NCI-H1105 (cell line): ENCODE measurements at places on chromosomes 11 and 22.
A peak's percentile ranks its signal among the peaks of the same experiment; 100 is the strongest.

- DNase-seq: no peak
Measured at GRCh38 chr22:37884420-37884819, 21.7 kb upstream of the MICALL1 start.

DNA sequence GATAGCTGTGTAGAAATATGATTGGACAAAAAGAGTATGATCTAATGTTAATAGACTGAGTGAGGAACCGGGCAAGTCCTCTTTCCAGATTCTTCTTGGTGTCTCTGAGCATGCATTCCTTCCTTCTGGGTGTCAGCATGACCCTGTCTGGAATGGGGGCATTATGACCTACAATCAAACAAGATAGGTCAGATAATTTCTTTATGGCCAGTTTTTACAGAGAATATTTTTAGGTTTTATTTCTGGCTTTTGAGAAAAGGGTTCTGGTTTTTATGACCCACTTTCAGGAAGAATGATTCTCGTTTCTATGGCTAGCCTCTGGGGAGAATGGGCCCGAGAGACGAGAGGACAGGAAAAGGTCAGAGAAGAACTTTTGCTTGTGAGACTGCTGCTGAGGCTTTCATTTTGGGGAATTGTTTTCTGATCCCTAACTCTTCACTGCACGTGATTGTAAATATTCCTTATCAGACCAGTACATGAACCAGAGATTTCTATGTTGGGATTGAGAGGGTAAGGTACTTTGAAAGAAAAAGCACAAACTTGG lies 383.8 kb downstream of the AASDHPPT start:
- no peak for DNase-seq

DNA sequence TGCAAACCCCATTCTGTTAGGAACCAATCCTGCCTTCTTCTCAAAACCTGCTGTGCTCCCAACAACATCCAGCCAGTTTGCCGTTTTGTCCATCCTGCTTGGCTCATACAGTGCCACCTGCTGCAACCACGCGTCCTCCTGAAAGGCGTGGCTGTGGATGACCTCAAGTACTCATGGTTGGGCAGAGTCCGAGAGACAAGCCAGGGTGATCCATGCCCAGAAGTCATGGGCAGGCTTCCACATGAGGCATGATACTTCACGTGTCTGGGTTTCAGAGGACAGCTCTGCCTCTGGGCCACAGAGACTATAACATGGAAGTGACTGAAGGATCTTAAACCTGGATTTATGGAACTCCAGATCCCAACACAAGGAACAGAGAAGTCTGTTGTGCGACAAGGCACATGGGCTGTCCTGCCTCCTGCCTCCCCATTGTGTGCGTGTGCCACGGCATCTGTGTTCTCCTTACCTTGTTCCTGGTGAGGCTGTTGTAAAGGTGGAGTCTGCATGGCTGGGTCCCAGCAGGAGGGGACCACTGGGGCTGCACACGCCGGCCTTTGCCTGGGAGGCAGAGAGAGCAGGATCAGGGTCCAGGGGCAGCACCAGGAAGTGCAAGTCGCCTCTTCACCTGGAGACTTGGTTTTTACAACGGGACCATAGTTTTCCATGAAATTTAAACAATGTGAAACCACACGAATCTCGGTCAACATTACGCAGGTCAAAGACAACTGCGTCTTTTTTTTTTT lies 15.4 kb downstream of the CARS1 start:
- no peak for DNase-seq

GRCh38 chr11:62358273-62358672 lies 21.0 kb downstream of the ASRGL1 start:
- no peak for DNase-seq

DNA sequence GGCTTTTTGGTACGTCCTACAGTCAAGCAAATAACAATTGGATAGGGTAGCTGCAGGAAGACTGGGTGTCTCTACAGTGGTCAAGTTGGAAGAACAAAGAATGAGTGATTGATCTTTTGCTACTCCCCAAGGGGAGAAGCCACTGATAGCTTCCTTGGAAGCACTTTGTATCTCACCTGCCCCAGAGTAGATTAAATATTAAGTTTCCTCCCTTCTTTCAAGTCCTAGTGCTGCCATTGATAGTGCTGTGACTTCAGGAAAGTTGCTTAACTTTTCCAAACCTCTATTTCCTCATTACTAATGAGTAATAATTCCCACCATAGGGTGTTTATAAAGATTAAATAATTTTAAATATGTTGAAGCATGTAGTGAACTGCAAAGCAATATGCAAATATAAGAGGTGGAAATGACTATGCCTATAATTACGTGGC lies 35.6 kb upstream of the EHF start:
- no peak for DNase-seq

DNA sequence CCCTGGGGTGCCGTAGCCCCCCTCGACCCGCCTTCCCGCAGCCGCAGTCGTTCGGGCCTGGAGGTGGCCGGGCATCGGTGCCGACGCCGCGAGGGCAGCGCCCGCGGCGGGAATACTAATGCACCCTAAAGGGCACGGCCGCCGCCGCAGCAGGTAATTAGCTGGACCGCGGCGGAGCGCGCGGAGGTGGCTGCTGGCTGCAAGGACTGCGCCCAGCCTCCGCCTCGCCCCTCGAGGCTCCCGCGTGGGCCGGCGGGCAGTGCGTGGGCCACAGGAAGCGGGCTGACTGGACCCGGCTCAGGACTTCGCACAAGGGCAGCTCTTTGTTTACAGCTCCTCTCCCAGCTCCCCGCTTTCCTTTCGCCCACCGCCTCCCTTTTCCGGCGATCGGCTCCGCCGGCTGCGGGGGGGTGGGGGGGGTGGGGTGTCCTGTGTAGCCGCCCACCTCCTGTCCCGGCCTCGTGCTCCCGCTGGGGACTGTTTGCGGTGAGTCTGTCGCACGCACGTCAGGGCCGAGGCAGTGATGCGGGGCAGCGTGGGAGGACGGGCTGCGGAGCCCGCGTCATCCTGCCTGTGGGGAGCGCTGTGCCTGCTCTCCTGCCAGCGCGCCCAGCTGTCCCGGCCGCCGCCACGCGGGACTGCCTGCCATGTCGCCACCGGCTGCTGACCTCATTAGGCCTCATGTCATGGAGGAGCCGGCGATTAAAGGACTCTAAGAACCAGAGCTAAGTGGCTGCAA lies 53.2 kb downstream of the GRIK4 start:
- peak; percentile 12 for DNase-seq

DNA sequence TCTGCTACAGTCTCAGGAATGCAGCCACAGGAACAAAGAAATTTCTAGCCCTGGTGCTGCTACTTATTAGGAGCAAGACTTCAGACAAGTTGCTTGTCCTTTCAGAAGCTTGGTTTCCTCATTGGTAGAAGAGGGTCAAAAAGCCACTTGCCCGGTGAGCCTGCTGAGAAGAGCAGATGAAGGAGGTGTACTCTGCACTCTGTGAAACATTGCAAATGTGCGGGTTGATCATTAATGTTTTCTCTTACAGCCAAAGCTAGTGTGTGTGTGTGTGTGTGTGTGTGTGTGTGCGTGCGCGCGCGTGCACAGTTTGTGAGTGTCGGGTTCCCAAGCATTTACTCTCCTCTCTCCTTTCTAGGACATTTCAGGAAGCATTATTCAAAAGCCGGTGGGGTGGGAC lies 86.3 kb upstream of the NNMT start:
- no peak for DNase-seq

- DNase-seq: no peak
Measured at GRCh38 chr11:5242933-5243815, 6.5 kb downstream of the HBG1 start.

GRCh38 chr22:26993886-26994285 lies 336.5 kb downstream of the MIAT start:
- DNase-seq: no peak

DNA sequence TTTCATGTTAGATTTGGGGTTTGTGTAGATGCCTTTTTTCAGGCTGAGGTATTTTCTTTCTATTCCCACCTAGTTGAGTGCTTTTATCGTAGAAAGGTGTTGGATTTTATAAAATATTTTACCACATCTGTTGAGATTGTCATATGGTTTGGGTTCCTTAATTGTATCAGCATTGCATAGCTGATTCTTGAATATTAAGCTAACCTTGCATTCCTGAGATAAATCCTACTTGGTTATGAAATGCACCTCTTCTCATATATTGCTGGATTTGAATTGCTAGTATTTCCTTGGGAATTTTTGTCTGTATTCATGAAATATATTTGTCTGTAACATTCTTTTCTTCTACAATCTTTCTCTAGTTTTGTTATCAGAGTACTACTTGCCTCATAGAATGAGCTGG lies 10.1 kb downstream of the XKR3 start:
- DNase-seq: no peak

- peak; percentile 84 for DNase-seq
Measured at GRCh38 chr22:36385491-36386350, 2.0 kb downstream of the MYH9 start.

DNA sequence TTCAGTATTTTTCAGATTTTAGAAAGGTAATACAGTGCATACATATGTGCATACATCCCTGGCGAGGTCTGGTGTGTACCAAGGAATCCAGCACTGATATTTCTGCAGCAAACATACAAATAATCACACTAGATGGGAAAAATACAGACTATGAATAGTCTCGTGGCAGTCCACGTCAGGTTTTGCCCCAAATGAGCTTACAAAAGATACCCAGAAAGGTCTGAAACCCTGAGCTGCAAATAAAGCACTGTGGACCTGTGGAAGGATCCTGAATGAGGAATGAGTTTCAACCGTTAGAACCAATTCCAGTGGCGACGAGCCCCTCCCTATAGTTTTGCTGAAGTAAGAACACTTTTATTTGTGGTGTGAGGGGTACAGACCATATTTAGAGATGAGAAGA lies 24.5 kb downstream of the MAPK1 start:
- no peak for DNase-seq
